ENCODE measurements at places on chromosomes 16 and 17.

GRCh38 chr16:56689171-56689570 is 6.9 kb downstream of the MT1X start:
- no peak for DNase-seq

GRCh38 chr16:84005391-84005790 is 37.2 kb downstream of the SLC38A8 start:
- DNase-seq, result no peak

- no peak for DNase-seq
These were observed 1.2 kb downstream of the TRIM47 start for GRCh38 chr17:75876938-75877751.

DNA sequence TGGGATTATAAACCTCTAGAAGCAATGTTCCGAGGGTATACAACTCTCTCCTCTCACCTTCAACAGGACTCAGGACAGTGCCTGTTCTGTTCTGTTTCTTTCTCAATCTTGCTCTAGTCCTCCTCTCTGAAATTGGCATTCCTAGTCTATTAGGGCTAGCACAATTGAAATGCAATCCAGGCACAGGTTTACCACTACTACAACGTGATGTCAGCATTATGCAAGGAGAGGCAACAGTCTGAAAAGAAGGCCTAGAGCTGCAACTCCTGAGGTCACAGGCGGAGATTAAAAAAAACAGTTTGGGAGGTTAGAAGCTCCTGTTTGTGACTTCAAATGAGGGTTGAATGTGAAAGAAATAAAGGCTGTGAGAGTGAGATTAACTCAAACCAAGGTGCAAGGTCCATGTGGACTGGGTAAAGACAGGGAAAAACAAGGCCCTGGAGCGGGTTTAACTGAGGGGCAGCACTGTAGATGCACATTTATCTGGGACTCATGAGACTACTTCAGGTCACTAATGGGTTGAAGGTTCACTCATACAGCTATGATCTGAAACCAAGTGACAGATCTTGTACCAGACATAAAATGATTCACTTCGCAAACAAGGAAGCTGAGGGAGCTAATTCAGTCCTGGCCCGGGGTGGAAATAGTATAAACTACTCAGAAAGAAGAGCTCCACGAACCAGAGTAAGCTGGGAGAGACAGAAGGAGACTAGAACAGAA is 16.8 kb downstream of the AMFR start:
- no peak for DNase-seq

- no peak for DNase-seq
These were observed 23.8 kb downstream of the FAM83G start for GRCh38 chr17:18980682-18981334.

- no peak for DNase-seq
These were observed 953.5 kb downstream of the CDH11 start for GRCh38 chr16:64168371-64168770.

- no peak for DNase-seq
These were observed 116.0 kb downstream of the RPTOR start for GRCh38 chr17:80660527-80661198.

DNA sequence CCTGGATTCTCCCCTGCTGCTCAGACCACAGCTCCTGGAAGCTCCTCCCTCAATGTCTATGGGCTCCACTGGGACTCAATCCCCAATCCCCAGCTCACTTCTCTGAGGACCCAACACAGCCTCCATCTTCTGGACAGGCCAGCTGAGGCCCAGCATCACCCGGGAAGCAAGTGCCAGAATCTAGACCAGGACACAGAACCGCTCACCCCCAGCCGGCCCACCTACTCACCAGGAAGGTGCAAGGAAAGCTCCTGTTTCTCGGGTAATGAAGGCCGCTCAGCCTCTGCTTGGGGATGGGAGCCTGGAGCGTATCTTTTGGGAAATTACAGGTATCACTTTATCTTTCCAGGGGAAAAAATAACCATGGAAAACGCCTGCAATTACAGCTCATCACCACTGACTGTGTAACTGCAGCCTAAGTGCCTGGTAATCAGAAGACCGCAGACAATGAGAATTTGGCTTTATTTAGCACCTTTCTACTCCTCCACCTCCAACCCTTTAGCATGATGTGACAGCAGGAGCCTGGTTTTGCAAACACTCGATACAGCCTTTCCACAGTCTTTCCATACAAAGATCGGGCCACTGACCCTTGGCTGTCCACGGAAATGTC is 49.6 kb upstream of the RPL38 start:
- no peak for DNase-seq

DNA sequence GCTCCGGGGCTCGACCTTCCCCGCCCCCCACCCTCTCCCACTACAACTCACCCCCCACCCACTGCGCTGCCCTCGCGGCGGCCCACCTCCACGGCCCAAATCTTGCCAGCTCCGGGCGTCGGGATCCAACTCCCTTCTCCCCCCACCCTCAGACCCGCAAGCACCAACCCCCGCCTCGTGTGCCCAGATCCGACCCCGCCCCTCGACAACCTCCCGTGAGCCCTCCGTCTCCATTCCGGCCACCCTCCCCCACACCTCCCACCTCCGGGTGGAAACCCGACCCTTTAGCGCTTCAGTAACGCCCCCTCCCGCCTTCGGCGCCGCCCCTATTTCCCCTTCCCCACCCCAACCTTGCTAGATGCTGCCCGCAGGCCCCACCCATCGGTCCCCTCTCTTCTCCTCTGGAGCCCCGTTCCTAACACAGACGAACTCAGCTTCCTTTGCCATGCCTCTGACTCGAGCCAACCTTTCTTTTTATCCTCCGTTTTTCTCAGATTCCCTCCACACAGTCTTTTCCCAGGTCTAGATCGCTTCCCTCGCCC is 717 bp downstream of the UBE2Z start:
- DNase-seq, result peak; percentile 76

- no peak for DNase-seq
These were observed 781 bp downstream of the RSKR start for GRCh38 chr17:28612936-28613872.

DNA sequence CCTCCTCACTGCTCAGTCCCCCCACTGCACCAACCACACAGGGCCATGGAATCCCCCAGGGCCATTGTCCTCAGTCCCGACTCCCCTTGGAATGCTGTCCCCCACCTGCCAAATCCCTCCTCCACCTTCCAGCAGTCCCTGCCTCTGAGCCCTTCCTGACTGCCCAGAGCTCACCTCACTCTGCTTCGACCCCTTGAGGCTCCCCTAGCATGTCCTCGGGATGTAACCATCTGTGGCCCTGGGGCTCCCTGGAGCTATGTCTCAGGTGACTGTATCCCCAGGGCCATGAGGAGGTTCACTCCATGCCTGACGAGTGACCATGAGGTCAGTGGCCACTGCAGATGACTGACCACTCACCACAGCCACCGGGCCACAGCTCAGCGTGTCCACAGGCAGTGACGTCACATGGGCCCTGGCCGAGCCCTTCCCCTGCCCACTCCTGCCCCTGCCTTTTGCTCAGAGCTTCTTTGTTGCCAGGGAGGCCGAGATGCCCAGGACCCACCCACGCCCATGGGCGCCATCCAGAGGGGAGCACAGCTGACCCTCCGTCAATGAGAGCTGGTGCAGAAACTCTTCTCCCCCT is 7.7 kb upstream of the PIEZO1 start:
- no peak for DNase-seq

GRCh38 chr16:68356249-68356918 is 45.6 kb downstream of the PRMT7 start:
- peak; percentile 76 for DNase-seq

DNA sequence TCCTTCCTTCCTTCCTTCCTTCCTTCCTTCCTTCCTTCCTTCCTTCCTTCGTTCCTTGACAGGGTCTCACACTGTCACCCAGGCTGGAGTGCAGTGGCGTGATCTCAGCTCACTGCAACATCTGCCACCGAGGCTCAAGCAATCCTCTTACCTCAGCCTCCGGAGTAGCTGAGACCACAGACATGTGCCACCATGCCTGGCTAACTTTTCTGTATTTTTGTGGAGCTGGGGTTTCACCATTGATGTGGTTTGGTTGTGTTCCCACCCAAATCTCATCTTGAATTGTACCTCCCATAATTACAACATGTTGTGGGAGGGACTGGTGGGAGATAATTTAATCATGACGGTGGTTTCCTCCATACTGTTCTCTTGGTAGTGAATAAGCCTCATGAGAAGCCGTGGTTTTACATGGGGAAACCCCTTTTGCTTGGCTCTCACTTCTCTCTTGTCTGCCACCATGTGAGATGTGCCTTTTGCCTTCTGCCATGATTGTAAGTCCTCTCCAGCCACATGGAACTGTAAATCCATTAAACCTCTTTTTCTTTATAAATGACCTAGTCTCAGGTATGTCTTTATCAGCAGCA is 90.3 kb upstream of the MPHOSPH6 start:
- no peak for DNase-seq

- no peak for DNase-seq
These were observed 23.3 kb downstream of the ACTG1 start for GRCh38 chr17:81489012-81489997.

DNA sequence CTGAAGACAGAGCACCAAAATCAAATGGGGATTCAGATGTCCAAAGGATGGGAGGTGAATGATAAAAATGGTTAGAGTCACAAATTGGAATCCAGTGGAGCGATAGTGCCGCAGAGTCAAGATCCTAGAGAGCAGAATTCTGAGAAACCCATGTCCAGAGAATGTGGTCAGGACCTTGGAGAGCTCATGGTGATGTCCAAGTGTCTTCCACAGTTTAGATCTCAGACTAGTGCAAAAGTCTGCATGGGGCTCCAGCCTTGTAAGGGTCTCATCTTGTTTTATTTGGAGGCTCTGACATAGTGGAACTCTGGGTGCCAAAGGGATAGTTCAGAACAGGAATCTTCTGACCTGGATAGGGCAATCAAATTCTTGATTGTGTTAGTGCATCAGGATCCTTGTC is 245.9 kb upstream of the HSBP1 start:
- no peak for DNase-seq

DNA sequence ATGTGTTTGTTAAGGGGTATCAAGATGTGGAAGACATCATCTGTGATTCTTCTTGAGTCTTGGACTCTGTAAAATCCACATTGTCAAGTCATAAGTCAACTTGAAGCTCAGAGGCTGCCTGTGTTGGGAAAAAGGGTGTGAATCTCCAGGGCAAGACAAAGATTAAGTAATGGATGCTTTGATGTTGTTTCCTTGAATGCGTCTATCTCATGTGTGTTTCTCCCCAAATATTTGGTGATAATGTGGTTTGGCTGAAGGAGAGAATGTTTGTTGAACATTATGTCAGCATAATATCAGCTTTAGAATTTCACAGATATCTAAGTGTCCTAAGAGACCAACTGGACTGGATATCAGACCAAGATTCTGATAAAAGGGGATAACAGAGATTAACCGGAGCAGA is 24.1 kb upstream of the KCNJ16 start:
- DNase-seq, result no peak

DNA sequence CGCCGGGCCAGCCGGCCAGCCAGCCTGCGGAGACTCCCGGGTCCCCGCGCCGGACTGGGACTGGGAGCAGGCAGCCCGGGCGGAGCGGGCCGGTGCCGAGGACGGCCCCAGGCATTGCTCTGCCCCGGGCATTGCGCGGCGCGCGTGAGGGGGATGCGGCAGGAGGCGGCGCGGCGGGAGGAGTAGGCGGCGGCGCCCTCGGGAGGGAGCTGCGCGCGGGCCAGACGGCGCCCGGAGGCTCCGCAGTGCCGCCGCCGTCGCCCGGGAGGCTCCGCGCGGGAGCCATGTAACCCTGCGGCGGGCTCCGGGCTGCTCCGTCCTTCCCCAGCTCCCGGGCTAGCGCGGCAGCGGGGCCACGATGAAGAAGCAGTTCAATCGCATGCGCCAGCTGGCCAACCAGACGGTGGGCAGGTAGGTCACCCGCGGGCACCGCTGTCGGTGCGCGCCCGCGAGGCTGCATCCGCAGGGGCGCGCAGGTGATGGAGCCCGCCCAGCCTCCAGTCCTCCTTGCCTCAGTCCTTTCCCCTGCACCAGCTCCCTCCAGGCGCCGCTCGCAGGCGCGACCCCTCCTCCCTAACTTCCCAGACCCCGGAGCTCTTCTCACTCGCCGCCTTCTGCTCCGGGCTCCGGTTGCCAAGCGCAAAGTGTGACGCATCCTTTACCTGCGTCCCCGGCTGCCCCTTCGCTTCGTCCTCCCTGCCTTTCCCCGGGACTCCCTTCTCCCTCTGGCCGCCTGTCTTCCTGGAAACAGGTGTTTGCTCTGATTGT is at the start of gene ARHGAP44:
Gene ARHGAP44, plus strand, starts transcription at position 18 of the 768 bp plus-strand sequence. Its CDS starts 341 bp downstream, at position 359.
- peak; percentile 12 for DNase-seq

DNA sequence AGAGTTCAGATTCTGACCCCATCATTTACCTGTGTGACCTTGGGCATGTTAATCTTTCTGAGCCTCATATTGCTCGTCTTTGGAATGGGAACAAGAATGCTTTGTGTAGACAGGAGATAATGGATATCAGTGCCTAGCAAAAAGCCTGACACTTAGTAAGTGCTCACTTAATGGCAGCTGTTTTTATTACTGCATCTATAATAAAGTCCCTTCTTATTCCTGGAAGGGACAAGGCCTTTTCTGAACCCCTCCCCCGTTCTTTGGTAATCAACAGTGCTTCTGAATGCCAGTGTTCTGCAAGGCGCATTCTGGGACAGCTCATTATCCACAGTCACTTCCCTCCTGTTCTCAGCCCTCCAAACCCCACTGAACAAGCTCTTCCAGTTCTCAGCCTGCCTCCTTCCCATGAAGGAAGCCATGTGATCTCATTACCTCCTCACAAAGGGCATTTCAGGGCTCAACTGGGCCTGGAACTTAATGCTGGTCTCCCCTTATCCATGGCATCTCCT is 25.1 kb upstream of the SUPT4H1 start:
- no peak for DNase-seq

- DNase-seq, result no peak
These were observed 3.9 kb downstream of the KIAA0513 start for GRCh38 chr16:85031451-85031850.

- DNase-seq, result no peak
These were observed 6.5 kb downstream of the NEURL4 start for GRCh38 chr17:7322520-7323194.

- no peak for DNase-seq
These were observed 477.1 kb downstream of the TOX3 start for GRCh38 chr16:52069866-52070265.

- DNase-seq, result no peak
These were observed 11.4 kb downstream of the SLC7A6 start for GRCh38 chr16:68275611-68276191.

DNA sequence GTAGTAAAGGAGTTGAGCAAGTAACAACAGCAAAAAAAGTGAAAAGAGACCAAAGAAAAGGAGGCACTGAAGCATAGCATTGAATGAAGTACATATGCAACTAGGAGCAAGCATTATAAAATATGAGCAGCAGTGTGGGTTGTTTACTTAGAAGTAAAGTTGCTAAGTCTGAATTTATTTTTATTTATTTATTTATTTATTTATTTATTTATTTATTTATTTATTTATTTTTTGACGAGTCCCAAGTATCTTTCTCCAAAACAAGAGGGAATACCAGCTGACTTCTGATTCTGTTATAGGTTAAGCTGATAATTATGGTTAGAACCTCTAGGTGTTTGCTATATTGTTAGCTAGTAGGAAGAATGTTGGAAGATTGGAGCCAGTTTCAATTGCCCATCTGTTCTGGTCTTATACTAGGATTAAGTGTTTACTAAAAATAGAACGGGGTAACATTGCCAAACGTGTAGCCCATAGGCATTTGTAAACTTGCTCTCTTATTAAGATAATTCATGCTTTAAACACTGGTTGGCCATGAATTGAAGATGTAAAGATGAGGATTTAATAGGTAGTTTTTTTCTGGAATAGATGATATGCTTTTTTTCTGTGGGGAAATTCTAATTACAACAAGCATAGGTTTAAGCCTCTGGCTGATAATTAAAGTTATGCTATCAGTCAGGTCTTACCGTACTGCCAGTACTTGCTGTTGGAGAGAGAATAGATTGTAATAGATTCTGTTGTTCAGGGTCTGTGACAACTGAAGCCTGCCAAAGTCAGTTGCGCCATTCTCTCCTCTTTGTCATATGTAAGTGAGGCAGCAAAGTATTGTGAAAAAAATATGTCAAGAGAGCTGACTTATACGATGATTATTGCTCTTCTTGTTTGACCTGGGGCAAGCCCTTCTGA is 66.7 kb downstream of the PPM1E start:
- no peak for DNase-seq

Data from HL-60 (cell line).